Endothelial cell (in vitro differentiated cells): ENCODE measurements at places on chromosomes 12 and 14.
A peak's percentile ranks its signal among the peaks of the same experiment; 100 is the strongest.

GRCh38 chr14:81435391-81436295 is 35.5 kb upstream of the STON2 start:
- DNase-seq: peak; percentile 66

GRCh38 chr12:65640489-65640901 is 183.8 kb upstream of the HMGA2 start:
- no peak for DNase-seq

- no peak for DNase-seq
Measured at GRCh38 chr14:84468153-84468552, 1061.8 kb upstream of the FLRT2 start.

DNA sequence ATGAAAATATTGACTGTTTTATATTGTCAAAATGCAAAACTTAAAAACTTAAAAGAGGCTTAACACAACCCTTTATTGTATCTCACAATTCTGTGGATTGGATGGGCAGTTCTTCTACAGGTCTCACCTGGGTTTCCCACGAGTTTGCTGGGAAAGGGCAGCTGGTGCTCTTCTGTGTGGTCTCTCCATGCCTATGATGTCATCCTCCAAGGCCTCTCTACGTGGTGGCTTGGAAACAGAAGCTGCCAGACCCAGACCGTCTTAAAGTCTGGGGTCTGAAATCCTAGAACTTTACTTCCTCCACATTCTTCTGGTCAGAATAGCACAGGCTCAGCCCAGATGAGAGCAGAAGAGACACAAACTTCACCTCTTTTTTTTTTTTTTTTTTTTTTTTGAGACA is 36.5 kb upstream of the KICS2 start:
- DNase-seq: no peak

GRCh38 chr12:116171549-116171948 is 105.9 kb downstream of the MED13L start:
- no peak for DNase-seq
